ENCODE measurements at places on chromosomes 16 and 17.

GRCh38 chr17:70053241-70054234, 21.5 kb upstream of the KCNJ16 start:
- no peak for DNase-seq

DNA sequence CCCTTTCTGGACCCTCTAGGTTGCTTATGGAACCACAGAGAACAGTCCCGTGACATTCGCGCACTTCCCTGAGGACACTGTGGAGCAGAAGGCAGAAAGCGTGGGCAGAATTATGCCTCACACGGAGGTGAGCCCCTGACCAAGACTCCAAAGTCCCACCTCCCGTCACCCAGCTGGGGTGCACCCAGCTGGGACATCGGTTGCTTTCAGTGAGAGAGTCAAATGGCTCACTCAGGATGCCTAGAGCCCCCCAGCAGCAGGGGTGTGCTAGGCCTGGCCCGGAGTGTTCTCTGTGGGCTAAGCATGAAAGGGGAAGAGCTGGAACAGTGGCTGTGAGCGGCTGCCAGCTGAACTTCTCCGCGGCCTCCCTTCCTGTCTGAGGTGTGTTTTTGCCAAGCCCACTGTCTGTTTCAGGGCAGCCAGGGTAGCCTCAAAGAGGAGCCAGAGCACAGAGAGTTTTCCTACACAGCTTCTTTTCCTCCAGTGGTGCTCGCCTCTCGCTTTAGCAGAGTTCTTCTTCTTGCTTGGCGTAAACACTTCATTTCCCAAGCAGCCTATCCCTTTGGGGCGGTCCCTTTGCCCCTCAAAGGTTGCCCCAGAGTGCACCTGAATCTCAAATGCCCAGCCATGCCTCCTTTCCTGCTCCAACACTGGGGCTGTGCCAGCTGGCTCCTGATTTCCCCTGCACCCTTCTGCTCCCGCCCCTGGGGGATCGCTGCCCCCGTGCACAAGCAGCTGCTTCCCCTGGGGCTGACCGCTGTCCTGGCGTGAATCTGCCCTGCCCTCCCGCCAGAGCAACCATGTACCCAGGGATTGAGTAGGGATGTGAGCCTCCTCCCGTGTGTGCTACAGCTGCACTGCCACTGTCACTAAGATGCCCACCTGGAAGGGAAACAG, 2.6 kb upstream of the CHAD start:
- no peak for DNase-seq

DNA sequence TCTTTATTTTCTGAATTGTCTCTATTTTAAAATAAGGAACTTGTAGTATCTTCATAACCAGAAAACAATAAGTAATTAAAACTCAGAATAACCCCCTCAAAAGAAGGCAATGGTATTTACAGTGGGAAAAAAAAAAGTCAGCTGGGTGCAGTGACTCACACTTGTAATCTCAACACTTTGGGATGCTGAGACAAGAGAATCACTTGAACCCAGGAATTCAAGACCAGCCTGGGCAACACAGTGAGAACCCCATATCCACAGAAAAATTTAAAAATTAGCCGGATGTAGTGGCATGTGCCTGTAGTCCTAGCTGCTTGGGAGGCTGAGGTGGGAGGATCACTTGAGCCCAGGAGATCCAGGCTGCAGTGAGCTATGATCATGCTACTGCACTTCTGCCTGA, 33.5 kb downstream of the ADAM11 start:
- DNase-seq = no peak

DNA sequence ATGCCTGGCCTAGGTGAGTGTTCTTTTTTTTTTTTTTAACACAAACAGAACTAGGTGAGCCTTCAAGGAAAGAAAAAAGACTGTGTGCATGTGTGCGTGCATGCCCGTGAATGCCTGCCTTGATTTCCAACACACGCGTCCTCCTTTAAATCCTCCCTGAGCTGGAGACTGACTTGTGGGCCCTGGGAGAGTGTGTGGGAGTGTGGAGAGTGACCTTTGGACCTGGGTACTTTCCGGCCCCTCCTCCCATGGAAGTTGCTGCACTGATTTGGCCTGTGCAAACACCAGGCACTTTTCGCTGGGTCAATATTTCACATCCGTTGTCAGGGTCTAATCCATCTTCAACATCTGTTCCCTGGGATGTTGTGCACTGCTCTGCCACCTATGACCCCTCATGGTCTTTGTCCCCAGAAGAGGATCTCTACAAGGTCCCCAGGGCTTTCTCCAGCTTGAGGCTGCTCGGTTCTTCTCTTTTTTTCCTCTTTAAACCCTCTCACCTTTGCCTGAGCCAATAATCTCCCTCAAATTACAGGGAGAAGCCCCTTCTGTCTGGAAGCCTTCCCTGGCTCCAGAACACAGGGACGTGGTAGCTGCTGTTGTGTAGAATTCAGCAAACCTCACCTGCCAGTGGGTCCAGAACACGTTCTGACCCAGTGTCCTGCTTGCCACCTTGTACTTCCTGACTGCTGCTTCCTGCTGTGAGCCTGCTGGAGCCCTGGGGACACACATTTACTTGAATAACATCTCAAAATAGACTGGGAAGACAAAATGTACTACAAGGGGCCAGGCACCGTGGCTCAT, 20.8 kb upstream of the ATP5MC1 start:
- DNase-seq = no peak

DNA sequence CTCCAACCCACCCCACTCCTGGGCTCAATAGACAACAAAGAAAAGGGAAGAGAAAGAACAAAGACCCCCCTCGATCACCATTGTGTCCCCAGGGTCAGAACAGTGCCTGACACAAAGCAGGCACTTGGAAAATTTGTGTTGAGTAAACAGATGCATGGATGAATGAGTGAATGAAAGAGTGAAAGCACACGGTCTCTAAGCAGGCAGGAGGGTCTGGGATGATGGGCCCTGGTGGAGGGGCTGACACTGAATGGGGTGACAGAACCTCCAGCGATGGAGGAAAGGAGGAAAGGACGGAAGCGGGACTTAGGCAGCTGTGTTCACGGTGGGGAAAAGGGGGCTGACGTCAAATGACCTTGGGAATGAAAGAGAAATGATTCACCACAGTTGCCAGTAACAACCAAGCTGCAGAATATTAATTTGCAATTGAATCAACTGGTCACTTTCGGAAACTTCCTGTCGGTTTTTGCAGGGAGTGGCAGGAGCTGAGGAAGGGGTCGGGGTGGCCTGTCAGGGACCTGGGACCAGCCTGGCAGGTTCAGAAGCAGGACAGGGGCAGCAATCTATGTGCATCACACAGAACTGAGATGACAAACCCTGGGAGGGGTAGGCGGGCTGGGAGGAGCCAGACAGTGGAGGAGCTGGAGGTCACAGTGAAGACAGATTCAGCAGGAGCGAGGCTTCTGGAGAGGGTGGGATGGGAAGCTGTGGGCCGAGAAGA, 6.7 kb upstream of the GAST start:
- DNase-seq = no peak

All from DND-41 (cell line).